ENCODE measurements at places on chromosomes 13 and 19. TPM values are rescaled to one million over a fixed set of nuclear protein-coding genes. Genes with fewer than 3 reads are reported as not detected.

PROZ gene
- total RNA-seq = not detected

RDH8 gene
- 10.6 TPM for total RNA-seq

ERF gene
- total RNA-seq = 42.3 TPM

ZNF181 gene
- total RNA-seq = 14.1 TPM

ICAM3 gene
- 10.3 TPM for total RNA-seq

THSD1 gene
- 0.67 TPM for total RNA-seq

CEACAM1 gene
- total RNA-seq = 6.2 TPM

NLRP11 gene
- total RNA-seq = not detected

CBY2 gene
- not detected for total RNA-seq

ANGPTL4 gene
- total RNA-seq = 2.9 TPM

LILRA5 gene
- not detected for total RNA-seq

ZNF776 gene
- total RNA-seq = 18.5 TPM

ZNF607 gene
- total RNA-seq = 3.1 TPM

RGL3 gene
- total RNA-seq = 1.1 TPM

HCN2 gene
- 0.67 TPM for total RNA-seq

ERICH6B gene
- not detected for total RNA-seq

ZNF66 gene
- total RNA-seq = 5.7 TPM

UNC13A gene
- 0.36 TPM for total RNA-seq

ZNF492 gene
- total RNA-seq = 1.1 TPM

Data from melanocyte of skin (primary cell).